Colonic mucosa (tissue), 4 donors: ENCODE measurements at places on chromosomes 6 and 20.

DNA sequence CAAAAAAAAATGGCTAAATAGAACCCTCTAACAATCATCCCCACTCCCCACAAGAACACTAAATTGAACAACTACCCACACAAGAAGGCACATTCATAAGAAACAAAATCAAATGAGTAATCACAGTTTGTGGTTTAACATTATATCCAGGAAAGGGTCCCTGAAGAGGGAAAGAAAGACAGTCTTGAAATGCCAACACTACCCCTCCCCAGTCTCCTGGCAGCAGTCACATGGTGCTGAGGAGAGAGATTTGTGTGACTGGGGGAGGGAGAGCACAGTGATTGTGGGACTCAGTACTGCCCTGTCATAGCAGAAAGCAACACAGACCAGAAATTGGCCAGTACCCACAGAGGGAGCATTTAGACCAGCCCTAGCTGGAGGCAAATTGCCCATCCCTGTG is 443.7 kb upstream of the BTBD3 start:
- no peak for DNase-seq

DNA sequence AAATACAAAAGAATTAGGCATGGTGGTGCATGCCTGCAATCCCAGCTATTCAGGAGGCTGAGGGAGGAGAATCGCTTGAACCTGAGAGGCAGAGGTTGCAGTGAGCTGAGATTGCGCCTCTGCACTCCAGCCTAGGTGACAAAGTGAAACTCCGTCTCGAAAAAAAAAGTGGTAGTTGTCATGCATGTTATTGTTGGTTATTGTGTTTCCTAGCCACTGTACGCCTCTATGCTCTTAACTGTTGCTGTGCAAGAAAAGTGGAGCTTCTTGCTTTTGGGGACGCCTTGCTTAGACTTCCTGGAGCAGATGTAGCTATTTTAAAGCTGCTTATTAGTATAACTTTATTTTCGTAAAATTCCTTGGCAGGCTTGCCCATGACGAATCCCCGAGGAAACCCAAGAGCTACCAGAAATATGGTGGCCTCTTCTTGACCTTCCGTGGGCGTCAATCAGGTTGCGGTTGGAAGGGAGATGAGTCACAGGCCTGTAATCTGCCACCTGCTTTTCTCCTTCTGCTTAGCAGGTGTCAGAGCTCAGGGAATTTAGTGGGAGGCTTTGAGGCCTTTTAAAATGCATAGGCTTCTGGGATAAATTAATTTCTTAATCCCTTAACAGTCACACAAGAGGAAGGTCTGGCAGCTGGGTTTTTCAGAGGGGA is 17.3 kb downstream of the GABRR2 start:
- no peak for DNase-seq

DNA sequence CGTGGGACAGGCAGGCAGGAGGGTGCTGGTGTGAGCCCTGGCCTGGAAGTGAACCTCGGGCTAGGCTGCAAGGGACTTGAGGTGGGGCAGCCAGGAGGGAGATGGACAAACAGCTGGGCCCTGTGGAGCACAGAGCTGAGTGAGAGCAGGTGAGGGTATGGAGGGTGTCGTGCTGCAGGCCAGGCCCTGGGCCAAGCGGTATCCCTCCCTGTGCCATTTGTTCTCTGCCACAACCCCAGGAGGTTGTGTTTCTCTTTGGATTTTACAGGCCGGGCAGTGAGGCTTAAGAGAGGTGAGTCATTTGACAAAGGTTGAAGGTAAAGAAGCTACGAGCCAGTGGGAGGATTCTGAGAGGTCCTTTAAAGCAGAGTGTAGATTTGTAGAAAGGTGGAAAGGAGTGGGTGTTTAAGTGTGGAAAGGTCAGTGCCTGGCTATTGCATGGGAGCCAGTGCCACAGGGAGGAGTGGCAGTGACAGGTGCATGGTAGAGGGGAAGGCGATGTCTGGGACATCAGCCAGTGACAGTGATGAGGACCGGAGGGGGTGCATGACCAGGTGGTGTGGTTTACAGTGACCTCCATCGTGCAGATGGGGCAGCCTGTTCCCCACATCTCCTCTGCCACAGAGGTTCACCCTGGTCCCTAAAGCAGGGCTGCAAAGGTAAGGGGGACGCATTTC is 39.8 kb downstream of the GMPR start:
- no peak for DNase-seq

GRCh38 chr6:110322151-110322873 is 35.8 kb downstream of the METTL24 start:
- no peak for DNase-seq

DNA sequence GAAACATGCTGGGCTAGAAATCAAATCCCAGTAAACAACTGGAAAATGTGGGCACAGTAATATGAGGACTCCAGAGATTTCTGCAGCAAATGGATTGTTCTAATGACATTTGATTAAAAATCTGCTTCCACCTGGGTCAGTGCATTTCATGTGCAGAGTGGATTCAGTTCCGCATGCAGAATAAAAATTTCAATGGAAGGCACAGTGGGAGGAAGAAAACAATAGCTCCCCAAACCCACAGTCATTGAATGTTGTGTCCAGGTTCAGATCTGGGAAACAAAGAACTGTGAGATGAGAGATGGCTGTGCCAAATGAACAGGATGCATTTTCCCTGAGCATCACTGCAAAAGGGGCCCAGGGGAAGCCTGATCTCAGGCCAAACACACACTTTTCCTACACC is 403.1 kb downstream of the BTBD9 start:
- DNase-seq: no peak

GRCh38 chr6:106525882-106526275 is 103.4 kb downstream of the RTN4IP1 start:
- no peak for DNase-seq

- DNase-seq: peak; percentile 42
Measured at GRCh38 chr20:36462440-36463211, 78.7 kb upstream of the MYL9 start.

GRCh38 chr6:37256692-37257319 is 766 bp upstream of the TBC1D22B start:
- no peak for DNase-seq

- no peak for DNase-seq
Measured at GRCh38 chr6:6931071-6932025, 176.4 kb upstream of the RREB1 start.

DNA sequence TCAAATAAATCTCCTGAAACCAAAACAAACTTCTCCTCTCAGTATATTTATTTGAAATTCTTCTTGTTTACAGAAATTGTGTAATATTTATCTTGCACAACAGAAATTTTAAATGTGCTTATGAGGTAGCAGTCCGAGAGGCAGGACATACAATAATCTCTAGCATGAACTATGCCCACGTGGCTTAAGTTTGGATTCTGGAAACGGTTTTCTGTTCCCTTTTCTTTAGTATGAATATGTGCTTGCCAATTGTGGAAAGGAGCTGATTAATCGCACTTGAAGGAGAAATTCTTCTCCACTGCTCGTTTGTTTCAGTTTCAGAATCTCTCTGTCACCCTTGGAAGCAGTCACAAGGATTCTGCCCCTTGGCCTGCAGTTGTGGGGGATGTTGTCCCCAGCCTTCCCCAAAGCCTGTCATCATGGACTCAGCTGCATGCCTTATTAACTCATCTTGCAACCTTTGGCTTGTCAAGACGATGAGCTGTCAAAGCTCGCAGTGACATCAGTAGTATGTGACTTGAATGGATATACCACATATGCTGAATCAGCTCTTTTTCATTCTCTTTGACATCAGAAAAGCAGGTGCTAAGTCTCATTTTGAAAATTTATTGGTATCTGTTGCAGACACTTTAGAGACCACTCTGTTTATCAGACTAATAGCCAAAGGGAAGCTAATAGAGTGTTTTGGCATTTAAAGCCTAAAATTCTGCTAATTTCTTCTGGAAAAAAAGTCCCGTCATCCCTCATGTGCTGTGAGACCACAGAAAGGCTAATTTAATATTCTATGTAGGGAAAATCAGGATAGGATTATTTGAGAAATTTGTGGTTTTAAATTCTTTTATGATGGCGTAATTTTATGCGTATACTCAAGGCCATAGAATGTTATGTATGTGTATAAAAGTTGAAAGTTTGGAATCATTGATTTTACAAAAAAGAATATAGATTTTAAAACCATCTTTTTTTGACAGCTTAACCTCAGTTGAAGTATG is 186.8 kb downstream of the ARID1B start:
- no peak for DNase-seq

- DNase-seq: no peak
Measured at GRCh38 chr6:157143171-157143889, 180.0 kb downstream of the TMEM242 start.

DNA sequence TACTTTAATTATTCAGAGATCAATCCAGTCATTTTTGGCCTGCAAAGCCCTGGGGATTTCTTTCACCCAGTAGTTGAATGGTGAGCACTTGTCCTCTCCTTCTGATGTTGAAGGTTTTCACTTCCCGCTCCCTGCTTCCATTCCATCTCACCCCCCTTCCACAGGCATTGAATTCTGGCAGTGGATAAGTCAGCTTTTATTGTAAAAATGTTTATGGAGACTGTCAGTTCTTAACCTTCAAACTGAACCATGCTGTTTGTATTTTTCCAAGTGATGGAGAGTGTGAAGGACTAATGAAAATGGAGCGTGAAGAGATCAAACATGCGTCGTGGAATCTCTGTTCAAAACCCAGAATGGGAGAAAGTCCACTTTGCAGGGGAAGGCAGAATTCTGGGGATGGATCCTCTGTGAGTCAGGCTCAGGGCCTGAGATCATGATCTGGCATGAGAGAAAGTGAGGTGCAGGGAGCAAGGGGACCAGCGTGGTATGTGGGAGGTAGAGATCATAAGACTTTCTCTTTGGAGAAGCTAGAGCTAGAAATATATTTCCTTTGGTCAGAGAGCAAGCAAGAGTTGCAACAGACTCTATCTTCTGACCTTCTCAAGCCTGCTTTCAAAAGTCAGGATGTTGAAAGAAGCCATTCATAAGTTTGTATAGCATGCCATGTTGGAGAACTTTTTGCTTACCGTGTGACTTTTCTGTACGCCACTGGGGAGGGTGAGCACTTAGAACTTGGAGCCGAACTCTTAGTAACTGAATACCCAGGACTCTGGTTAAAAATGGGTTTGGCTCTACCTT is 30.2 kb downstream of the ISM1 start:
- no peak for DNase-seq

DNA sequence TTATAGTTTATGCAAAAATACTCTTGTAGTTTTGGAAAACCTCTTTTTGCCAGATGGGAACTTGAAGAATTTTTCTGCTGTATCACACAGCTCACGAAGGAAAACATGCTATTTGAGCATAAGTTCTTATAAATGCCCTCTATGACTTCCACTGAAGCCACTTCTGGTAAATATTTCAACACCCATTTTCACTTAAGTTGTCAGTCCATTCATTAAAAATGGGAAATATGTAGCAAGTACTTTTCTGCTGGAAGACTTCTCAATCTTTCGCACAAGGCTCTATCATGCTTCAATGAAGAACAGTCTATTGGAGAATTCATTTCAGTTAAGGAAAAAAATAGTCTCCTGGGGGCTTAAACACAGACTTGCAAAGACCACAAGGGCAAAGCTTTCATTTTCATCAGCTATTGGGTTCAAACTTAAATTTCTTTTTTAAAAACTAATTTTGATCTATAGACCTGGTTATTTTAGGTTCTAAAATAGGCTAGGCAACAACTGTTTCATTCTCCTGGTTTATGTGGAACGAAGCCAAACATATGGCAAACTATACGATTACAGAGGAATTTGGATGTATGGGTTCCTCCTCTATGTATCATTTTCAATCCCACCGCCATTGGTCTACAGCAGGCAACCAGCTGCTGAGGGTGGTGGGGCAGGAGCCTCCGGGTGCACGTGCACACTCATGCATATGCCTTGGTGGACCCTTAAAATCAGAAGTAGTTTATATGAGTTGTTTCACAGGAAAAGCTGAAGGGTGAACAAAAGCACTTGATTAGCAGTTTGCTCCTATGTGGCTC is 38.7 kb downstream of the LAMA4 start:
- DNase-seq: no peak

DNA sequence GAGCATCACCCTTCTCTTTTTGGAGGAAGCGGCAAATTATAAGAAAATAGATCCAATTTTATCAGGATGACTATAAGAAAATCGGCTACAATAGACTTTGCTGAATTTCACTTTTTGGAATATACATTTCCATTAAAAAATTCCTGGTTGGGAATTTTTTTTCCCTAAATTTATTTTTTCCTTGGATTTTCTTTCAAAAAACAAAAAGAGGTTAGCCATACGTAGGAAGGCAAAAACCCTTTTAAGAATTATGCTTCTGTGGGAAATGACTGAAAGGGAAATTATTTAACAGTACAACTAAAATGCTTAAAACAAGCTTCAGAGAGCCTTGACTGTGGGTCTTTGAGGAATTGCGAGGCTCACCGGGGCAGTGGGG is 86.9 kb downstream of the SLC22A23 start:
- DNase-seq: no peak

DNA sequence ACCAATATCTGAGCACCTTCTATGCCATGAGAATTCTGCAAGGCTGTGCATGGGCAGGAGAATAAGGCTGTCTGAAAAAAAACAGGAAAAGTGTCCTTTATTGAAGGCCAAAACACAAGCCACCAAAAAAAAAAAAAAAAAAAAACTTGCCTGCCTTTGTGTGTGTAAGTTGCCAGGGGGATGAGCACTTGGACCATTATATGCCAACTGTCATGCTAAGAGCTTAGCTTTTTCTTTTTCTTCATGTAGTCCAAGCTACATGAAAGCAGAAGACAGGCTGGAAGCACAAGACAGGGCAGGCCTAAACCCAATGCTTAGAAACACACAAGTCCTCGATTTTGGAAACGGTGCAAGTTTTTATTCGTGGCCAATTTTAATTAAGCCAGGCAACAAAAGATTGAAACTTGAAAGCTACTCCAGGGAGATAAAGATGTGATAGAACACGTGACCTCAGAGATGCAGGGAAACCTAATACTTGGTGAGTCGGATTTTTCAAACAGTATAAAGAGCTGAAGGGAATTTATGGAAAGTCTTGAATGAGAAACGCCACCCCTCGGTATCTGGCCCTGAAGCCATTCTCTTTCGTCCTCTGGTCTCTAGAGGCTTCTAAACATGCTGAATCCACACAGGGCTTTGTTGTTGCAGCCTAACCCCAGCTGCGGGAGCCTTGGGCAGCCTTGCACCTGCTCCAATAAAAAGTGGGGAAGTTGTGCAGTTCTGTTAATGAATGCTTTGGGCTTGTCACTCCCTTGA is 8.6 kb downstream of the BMP7 start:
- no peak for DNase-seq

DNA sequence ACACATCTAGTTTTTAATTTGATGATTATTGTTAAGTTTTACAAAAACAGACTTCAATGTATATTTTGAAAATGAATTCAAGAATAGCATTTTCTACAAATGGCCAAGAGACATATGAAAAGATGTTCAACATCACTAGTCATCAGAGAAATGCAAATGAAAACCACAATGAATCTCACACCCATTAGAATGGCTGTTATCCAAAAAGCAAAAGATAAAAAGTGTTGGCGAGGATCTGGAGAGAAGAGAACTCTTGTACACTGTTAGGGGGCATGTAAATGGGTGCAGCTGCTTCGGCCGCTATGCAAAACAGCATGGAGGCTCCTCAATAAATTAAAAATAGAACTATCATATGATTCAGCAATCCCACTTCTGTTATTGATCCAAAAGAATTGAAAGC is 185.8 kb upstream of the CCN2 start:
- no peak for DNase-seq

- no peak for DNase-seq
Measured at GRCh38 chr20:34377072-34377847, 14.2 kb downstream of the ITCH start.

- no peak for DNase-seq
Measured at GRCh38 chr6:117561128-117561527, 41.2 kb downstream of the GOPC start.
